Right kidney (tissue), 9 donors: ENCODE measurements at places on chromosomes 11 and 22.

- no peak for DNase-seq
Observed at GRCh38 chr11:93529707-93530467, 13.3 kb downstream of the SMCO4 start.

DNA sequence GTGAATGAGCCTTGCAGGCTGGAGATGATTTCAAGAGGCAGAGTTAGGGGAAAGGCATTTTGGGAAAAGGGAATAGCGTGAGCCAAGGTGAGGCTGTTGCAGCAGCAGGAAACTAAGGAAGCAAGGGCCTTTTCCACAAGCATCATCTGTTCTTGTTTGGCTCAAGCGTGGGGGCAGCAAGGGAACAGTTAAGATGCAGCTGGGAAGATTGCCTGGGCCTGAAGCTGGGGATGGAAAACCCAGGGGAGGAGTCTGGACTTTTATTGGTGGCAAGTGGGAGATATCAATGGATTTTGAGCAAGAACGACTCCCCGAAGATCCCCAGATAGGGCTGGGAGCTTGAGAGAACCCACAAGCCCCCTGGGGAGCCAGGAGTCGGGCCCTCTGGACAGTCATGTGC, 27.3 kb upstream of the PICK1 start:
- no peak for DNase-seq

- DNase-seq = no peak
Observed at GRCh38 chr11:110565357-110566336, 135.9 kb downstream of the FDX1 start.

- DNase-seq = no peak
Observed at GRCh38 chr11:47499614-47500013, 50.7 kb upstream of the RAPSN start.
